ENCODE measurements at places on chromosomes 16 and 17. TPM values are rescaled to one million over a fixed set of nuclear protein-coding genes. Genes with fewer than 3 reads are reported as not detected.

HBQ1 gene
- total RNA-seq = not detected

EPOP gene
- 2.1 TPM for total RNA-seq

SDK2 gene
- total RNA-seq = 8.1 TPM

TAC4 gene
- not detected for total RNA-seq

MYH13 gene
- total RNA-seq = not detected

STARD3 gene
- total RNA-seq = 87.6 TPM

DPEP2 gene
- total RNA-seq = 1.1 TPM

PTGES3L gene
- not detected for total RNA-seq

MSLN gene
- total RNA-seq = 1.7 TPM

ZNF18 gene
- total RNA-seq = 11.6 TPM

BAIAP3 gene
- total RNA-seq = 0.64 TPM

OTOA gene
- not detected for total RNA-seq

IGFBP4 gene
- 1,295 TPM for total RNA-seq

SLC7A6 gene
- 27.7 TPM for total RNA-seq

OR1G1 gene
- total RNA-seq = not detected

CORO1A gene
- total RNA-seq = 69.4 TPM

RNF222 gene
- not detected for total RNA-seq

All from ascending aorta (tissue), 2 donors.